ENCODE measurements at places on chromosomes 7 and 10. TPM values are rescaled to one million over a fixed set of nuclear protein-coding genes. Genes with fewer than 3 reads are reported as not detected.
A peak's percentile ranks its signal among the peaks of the same experiment; 100 is the strongest.

DNA sequence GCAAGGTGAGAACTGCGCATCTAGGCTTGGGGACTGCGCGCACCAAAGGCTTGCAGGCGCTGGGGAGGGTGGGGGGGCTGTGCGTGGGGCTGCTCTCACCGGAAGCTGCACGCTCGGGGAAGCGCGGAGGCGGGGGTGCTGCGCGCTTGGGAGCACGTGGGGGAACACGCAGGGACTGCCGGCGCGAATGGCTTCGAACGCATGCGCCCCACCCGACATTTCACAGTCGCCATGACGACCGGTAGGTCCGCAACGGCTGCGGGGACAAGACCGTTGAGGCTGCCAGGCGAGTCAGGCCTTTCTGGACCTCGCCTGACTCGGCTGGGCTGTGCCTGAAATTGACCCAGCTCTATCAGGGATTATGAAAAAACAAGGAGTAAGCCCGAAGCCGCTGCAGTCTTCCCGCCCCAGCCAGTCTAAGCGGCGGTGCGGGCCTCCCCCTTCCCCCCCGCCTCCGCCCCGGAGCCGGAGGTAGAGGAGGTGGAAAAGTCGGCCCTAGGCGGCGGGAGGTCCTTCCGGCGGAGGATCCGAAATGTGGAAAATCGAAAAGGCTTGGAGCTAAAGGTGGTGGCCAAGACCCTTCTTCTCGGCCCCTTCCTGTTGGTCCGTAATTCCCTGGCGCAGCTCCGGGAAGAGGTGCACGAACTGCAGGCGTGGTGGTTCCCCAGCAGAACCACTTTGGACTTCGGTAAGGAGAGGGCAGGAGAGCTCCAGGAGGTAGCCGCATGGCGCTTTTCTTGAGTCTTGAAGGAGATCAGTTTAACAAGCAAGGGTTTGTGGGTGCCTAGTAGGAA lies 34.9 kb upstream of the STEAP1 start:
- peak; percentile 59 for DNase-seq

GRCh38 chr10:80468002-80468401 lies 13.9 kb downstream of the TSPAN14 start:
- DNase-seq: peak; percentile 49

- DNase-seq: no peak
Observed at GRCh38 chr7:22728401-22729029, 1.5 kb downstream of the IL6 start.

GRCh38 chr10:114179148-114179547 lies at the start of gene TDRD1:
Gene TDRD1 (plus strand): TSS chr10:114179353. CDS start chr10:114187832, 8,479 bp downstream.
- DNase-seq: no peak

DNA sequence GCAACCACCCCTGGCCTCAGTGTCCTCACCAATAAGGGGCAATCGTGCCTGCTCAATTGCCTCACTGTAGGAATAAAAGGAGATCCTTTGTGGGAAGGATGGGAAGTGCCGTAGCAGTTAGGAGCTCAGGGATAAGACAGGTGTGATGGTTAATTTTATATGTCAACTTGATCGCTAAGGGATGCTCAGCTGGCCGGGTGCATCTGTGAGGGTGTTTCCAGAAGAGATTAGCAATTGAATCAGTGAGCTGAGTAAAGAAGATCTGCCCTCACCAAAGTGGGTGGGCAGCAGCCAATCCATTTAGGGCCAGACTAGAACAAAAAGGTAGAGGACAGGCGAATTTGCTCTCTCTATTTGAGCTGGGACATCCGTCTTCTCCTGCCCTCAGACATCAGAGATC lies 46.3 kb downstream of the BUB3 start:
- no peak for DNase-seq

DNA sequence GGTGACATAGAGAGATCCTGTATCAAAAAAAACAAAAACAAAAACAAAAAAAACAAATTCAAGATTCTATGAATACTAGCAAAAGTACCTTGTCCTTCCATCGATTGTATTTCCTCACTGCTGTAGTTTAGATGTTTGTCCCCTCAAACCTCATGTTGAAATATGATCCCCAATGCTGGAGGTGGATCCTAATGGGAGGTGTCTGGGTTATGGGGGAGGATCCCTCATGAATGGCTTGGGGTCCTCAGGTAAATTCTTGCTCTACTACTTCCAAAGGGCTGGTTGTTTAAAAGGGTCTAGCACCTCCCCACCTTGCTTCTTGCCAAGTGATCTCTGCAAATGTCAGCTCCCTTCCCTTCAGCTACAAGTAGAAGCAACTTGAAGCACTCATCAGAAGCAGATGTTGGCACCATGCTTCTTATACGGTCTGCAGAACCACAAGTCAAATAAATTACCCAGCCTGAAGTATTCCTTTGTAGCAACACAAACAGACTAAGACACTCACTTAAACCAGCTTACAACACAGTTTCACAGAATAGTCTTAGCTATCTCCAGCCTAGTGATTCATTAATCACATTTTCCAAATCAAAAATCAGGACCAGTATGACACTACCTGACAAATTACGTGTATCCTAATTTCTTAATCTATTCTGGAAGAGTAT lies 20.7 kb downstream of the ABI1 start:
- no peak for DNase-seq

DNA sequence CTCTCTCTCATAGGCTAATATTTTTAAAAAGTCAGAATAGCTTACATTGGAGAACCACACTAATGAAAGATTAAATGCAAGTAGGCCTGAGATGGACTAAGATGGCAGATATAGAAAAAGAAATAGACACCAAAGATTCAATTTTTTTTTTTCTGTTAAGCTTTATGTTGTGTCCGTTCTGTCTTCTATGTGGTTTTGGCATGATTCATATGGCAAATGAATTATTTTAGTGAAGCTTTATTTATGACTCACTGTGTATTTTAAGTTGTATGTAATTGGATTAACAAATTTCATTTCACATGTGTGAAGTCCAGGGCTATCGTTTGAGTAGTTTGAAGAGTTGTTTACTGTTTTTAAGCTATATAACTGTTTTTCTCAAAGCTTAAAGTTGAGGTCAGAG lies 214.8 kb downstream of the CAMK1D start:
- DNase-seq: no peak

GRCh38 chr7:191981-192649 lies at the start of gene FAM20C:
Gene FAM20C (plus strand): TSS chr7:192571. CDS start chr7:193200, 629 bp downstream.
- peak; percentile 88 for DNase-seq

DNA sequence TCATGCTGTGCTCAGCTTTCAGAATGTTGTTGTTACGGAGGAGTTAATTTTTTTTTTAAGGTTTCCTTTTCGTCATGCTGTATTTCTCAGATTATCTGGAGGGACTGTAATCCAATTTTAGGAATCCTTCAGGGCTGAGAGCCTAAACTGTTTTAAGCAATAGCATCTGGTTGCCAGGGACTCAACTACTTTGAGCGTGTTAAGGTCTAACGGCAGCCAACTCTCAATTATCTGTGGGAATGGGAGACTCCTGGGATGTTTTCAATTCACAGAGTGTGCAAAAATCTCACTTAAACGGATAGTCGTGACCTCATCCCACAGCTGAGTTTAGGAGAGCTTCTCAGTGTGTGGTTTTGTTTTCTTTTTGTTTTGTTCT lies 291.7 kb downstream of the AUTS2 start:
- no peak for DNase-seq

DNA sequence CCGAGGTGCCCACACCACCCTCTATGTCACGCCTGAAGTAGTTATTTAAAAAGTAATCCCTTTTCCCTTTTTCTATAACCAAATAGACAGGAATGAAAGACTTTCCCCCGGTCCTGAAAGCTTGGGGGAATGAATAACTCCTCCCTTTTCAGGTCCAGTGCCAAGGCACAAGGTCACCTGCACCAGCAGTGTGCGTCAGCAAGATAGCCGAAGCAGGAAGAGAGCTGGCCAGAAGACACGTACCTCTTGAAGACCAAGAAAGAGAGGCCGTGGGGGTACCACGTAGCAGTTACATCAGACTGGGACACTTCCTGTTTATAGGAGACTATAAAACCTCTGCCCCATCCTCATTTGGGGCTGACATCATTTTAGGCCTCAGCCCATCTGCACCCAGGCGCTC lies 10.7 kb upstream of the AKR1B1 start:
- peak; percentile 95 for DNase-seq

- DNase-seq: no peak
Observed at GRCh38 chr7:41491308-41491707, 211.6 kb downstream of the INHBA start.

- peak; percentile 82 for DNase-seq
Observed at GRCh38 chr7:106050746-106051117, 61.4 kb downstream of the SYPL1 start.

GRCh38 chr10:70481831-70482530 lies 3.4 kb downstream of the PALD1 start:
- no peak for DNase-seq

- DNase-seq: no peak
Observed at GRCh38 chr7:46145412-46145811, 224.3 kb upstream of the IGFBP3 start.

GRCh38 chr10:90906596-90906995 lies 14.3 kb downstream of the ANKRD1 start:
- no peak for DNase-seq

The ELAPOR2 gene
- polyA plus RNA-seq: 8.1 TPM

The IGFBP3 gene
- 5.4 TPM for polyA plus RNA-seq

The GUSB gene
- 37.6 TPM for polyA plus RNA-seq

The SEMA4G gene
- 14.3 TPM for polyA plus RNA-seq

The GRB10 gene
- 33.5 TPM for polyA plus RNA-seq

The LRRD1 gene
- polyA plus RNA-seq: 0.07 TPM

The BEND7 gene
- polyA plus RNA-seq: 5.3 TPM

The VAX1 gene
- polyA plus RNA-seq: not detected

The CYP2C19 gene
- not detected for polyA plus RNA-seq
